ENCODE measurements at places on chromosomes 7 and 10.

DNA sequence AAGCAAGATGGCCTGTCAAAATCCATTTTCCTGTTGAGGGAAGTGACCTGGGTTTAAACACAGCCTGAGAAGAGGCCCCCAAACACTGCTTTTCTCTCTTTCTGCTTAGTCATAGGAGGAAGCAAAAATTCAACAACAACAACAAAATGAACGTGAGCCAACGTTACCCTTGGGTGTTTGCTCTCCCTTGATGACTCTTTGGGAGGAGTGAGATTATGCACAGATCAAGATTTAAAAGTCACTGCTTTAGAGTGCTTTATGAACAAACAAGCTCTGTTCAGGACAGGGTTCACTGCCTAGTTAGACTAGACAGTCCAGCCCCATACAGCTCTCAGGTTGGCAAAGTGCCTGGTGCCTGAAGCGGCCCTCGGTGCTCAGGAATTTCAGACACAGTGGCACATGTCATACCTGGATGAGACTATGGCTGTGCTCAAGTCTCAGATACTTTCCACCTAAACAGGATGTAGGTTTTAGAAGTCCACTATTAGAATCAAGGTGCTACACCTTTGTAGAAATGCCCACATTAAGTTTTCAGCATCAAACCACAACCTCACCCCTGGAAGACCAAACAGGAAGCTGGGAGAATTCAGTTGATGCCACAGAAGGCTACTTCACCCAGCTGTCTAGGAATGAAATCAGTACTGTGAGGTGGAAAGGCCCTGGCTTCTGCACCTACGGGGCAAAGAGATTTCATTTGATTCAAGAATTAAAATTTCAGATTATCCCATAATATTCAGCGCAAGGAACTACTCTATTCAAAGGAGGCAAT is 38.7 kb downstream of the DENND11 start:
- no peak for DNase-seq

- no peak for DNase-seq
Observed at GRCh38 chr7:106110885-106111654, 1.0 kb downstream of the SYPL1 start.

GRCh38 chr7:55592492-55592891 is 20.2 kb upstream of the VOPP1 start:
- no peak for DNase-seq

GRCh38 chr7:41375582-41375981 is 327.3 kb downstream of the INHBA start:
- no peak for DNase-seq

DNA sequence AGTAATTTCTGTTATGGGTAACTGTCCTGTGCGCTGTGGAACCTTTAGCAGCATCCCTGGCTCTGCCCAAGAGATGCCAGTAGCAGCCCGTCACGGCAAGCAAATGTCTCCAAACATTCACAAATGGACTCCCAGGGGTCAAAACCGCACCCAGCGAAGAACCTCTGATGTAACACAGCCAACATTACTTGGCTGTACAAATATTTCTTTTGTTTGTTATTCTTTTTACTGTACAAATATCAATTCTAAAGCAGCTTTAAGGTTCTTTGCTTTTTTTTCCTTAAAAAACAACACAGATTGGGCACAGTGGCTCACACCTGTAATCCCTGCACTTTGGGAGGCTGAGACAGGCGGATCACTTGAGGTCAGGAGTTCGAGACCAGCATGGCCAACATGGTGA is 182.5 kb downstream of the KMT2E start:
- no peak for DNase-seq

- no peak for DNase-seq
Observed at GRCh38 chr10:95451568-95452524, 109.3 kb downstream of the SORBS1 start.

DNA sequence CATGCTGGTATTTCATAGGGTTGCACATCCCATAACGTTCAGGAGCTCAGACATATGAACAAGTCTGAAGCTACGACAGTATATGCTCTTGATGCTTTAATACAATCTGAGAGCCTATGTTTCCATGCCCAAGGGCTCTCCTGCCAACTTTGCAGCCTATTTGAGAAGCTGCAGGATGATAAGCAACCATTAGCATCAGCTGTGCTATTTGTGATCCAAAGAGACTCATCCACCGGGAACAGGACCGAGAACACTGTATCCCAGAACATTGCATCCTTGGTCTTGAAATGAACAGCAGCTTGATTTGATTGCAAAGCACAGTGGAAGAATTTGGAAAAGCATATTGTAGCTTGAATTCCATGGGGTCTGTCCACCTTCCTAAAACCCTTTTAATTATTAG is 156.2 kb upstream of the PTER start:
- no peak for DNase-seq
